ENCODE measurements at places on chromosomes 16 and 17.
A peak's percentile ranks its signal among the peaks of the same experiment; 100 is the strongest.

- DNase-seq: no peak
Measured at GRCh38 chr16:70588565-70588964, 57.8 kb upstream of the IL34 start.

DNA sequence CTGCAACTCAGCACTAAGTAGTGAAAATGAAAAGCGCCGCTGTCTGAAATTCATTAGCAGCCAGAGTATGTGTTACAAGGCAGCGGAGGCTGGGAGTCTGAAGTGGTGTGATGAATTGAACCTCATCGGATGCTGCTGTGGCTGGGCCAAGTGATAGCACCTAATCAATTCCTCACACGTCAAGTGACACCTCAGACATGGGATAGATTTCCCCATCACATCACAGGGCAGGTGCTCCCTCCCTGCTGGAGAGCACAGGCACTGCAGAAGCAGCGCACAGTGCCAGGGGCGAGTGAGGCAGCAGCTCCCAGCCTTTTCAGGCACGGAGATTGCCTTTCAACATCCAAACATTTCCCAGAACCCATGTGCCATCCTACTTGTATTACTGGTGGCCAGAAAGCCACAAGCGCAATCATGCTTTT is 32.2 kb downstream of the DRC3 start:
- DNase-seq: no peak

DNA sequence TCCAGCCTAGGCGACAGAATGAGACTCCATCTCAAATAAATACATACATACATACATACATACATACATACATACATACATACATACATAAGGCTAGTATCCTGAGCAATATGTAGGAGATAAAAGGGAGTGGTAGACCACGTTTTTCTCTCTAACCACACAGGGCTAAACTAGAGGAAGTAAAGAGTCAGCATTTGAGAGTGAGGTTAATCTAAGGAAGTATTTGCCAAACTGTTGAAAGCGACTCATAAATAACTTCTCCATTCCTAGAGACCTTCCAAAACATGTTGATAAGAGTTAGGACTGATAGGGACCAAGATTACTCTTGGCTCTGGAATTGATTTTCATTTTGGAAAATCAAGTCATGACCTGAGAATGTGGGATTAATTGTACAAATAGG is 68.9 kb downstream of the NEUROD2 start:
- no peak for DNase-seq

- DNase-seq: no peak
Measured at GRCh38 chr17:78607038-78607437, 29.8 kb upstream of the DNAH17 start.

- no peak for DNase-seq
Measured at GRCh38 chr16:87952751-87953150, 1.5 kb downstream of the BANP start.

- peak; percentile 10 for DNase-seq
Measured at GRCh38 chr17:309361-309888, 43.2 kb downstream of the RPH3AL start.

GRCh38 chr17:73640691-73641090 is 3.6 kb downstream of the SDK2 start:
- no peak for DNase-seq

DNA sequence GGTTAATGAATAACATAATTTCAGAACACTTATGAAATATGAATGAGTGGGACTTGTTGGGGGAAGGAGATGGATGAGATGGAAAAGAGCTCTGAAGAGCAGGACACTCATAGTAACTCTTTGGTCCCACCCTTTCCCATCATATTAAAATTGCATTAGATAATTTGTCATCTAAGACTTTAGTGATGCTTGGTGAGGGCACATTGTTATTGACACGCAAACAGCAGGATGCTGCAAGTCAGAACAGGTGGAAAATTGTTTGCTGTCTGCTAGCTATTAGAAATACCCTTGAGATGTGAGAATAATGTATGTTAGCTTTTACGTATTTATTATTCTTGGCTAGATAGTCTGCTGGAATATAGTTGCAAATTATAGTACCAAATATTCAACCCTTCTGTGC is 75.7 kb downstream of the TANC2 start:
- no peak for DNase-seq

Data from EL (cell line).